Heart right ventricle (tissue), 16 donors: ENCODE measurements at places on chromosomes 13 and 19. TPM values are rescaled to one million over a fixed set of nuclear protein-coding genes. Genes with fewer than 3 reads are reported as not detected.

- DNase-seq: no peak
These were observed 727 bp downstream of the CNMD start for GRCh38 chr13:52738719-52739467.

DAND5 gene
- polyA plus RNA-seq: 4.2 TPM

GRCh38 chr19:18858906-18859646 is 27.3 kb downstream of the UPF1 start:
- no peak for DNase-seq

GRCh38 chr13:50406831-50407230 is 391.6 kb downstream of the KCNRG start:
- DNase-seq: no peak

DNA sequence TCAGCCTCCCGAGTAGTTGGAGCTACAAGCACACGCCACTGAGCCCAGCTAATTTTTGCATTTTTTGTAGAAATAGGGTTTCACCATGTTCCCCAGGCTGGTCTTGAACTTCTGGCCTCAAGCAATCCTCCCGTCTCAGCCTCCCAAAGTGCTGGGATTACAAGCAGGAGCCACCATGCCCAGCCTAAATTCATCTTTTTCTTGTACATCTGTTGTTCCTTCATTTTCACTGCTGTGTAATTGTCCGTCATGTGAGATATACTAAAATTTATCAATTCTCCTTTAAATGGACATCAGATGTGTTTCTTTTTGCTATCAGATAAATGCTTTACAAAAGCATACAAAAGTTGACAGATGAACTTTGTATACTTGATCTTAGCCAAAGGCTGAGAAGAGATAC is 22.9 kb downstream of the DYRK1B start:
- no peak for DNase-seq
